Right atrium auricular region (tissue), 2 donors: ENCODE measurements at places on chromosomes 12 and 14.
A peak's percentile ranks its signal among the peaks of the same experiment; 100 is the strongest.

DNA sequence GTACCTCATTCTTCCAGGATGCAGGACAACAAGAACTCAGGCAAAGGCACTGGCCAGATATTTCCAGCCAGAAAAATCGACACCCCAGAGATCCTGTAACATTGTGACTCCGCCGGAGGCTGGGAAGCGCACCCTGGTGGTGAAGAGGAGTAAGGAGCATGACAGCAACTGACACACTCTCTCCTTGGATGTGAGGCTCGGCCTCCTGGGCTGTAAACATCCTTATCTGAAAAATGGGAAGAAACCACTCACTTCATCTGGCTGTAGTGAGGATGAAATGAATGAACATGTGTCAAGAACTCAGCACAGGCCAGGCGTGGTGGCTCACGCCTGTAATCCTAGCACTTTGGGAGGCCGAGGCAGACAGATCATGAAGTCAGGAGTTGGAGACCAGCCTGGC lies 27.5 kb downstream of the TCHP start:
- no peak for DNase-seq
- H3K27me3 ChIP-seq, result no peaks in the 10 kb centered on the region
- no peak overlapping the region for H3K4me3 ChIP-seq
- no peak overlapping the region for H3K27ac ChIP-seq
- H3K36me3 ChIP-seq, result peaks cover 35% of the 10 kb centered on the region

GRCh38 chr12:104571328-104571727 lies 114.6 kb downstream of the CHST11 start:
- no peak overlapping the region for H3K27ac ChIP-seq
- H3K4me3 ChIP-seq, result no peak overlapping the region
- peaks cover 9% of the 10 kb centered on the region for H3K4me1 ChIP-seq
- DNase-seq, result no peak

DNA sequence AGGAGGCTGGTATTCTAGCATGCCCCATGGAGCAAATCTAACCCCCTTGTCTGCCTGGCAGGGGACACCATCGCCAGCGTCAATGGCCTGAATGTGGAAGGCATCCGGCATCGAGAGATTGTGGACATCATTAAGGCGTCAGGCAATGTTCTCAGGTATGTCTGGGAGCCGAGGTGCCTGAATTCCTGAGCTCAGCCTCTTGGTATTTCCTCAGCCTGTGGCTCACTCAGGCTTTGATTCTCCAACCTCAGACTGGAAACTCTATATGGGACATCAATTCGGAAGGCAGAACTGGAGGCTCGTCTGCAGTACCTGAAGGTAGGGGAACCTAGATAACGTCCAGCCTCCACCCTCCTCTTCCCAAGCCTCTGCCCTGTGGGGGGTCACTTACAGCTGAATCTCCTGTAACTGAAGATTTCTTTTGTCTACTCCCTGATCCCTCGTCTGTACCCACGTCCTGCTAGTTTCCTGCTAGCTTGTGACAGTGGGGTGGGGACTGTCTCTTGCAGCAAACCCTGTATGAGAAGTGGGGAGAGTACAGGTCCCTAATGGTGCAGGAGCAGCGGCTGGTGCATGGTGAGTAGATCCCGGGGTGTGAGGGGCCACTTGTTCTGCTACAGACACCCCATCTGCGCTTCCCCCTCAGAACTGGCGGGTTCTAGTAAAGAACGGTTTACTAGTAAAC lies 7.0 kb downstream of the TAMALIN start:
- DNase-seq, result no peak
- H3K27me3 ChIP-seq, result no peaks in the 10 kb centered on the region
- peaks cover 29% of the 10 kb centered on the region for H3K4me1 ChIP-seq
- peaks cover 25% of the 10 kb centered on the region for H3K36me3 ChIP-seq

DNA sequence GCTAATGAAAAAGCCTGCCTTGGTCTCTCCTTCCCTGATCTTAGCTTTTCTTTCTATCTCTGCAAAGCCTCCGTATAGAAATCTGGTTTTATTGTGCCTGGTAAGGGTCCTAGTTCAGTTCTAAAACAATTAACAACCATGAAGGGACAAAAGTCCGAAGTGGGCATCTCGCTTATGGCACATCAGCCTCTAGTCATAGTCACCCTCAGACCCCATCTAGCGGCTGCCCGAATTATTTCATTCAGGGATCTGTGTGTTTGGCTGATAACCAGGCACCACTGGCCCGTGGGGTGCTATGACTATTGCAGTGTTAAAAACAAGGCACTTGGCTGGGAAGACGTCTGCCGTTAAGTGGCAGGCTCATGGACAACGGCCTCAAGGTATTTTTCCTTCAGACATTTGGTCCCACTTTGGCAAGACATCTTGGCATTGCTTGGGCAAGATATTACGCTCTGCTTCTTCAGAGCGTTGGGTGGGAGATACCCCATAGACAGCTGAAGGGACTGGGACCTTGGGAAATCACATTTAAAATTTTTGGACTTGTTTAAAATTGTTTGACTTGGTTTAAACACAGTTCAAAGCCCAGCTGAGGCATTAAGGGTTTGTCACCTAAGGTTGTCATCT lies 87.1 kb downstream of the SINHCAF start:
- no peak overlapping the region for H3K27ac ChIP-seq
- peak; percentile 79 for DNase-seq
- no peaks in the 10 kb centered on the region for H3K27me3 ChIP-seq
- no peaks in the 10 kb centered on the region for H3K4me1 ChIP-seq
- H3K36me3 ChIP-seq, result no peaks in the 10 kb centered on the region

DNA sequence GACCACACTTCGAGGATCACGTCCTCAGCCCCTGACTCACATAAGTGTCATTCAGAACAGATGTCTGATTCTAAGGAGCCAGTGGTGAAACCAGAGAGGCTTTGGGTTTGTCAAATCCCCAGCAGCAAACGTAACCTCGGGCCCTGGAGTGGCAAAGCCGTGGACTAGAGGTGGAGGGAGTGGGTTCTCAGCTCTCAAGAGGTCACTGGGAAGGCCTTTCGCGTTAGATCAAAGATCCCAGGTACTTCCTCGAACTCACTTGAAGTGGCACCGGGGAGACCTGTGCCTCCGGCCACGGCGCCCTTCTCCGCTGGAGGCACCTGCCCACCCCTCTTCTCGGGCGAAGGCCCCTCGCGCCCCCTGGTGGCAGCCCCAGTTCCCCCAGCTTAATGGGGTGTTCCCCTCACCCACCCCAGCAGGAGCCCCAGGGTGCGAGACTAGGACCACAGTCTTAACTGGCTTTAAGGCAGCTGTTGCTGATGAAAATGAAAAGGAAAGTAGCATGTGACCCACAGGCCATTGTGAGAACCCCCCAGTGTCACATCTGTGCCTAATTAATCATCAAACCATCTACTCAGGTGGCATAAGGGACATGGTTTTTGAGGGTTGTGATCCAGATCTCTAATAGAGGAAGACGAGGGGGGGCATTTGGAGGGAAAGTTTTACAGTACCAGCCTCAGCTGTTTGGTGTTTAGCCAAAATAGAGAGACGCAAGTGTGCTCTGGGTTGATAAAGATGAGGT lies 672 bp upstream of the ESR2 start:
- H3K27me3 ChIP-seq, result no peaks in the 10 kb centered on the region
- no peaks in the 10 kb centered on the region for H3K4me1 ChIP-seq
- no peak overlapping the region for H3K27ac ChIP-seq
- H3K4me3 ChIP-seq, result peak overlapping the region; percentile 39
- H3K36me3 ChIP-seq, result no peaks in the 10 kb centered on the region
- DNase-seq, result no peak

- no peaks in the 10 kb centered on the region for H3K36me3 ChIP-seq
- no peaks in the 10 kb centered on the region for H3K4me1 ChIP-seq
- H3K27me3 ChIP-seq, result no peaks in the 10 kb centered on the region
- no peak overlapping the region for H3K27ac ChIP-seq
- H3K4me3 ChIP-seq, result no peak overlapping the region
Observed at GRCh38 chr12:54463484-54463883, 9.9 kb downstream of the GTSF1 start.

- no peaks in the 10 kb centered on the region for H3K27me3 ChIP-seq
- H3K4me3 ChIP-seq, result no peak overlapping the region
- no peaks in the 10 kb centered on the region for H3K4me1 ChIP-seq
- no peak overlapping the region for H3K27ac ChIP-seq
- no peak for DNase-seq
Observed at GRCh38 chr12:46198913-46199312, 69.9 kb downstream of the SLC38A1 start.

- H3K27ac ChIP-seq, result no peak overlapping the region
- no peaks in the 10 kb centered on the region for H3K36me3 ChIP-seq
- no peak for DNase-seq
- H3K27me3 ChIP-seq, result no peaks in the 10 kb centered on the region
- H3K4me1 ChIP-seq, result no peaks in the 10 kb centered on the region
Observed at GRCh38 chr14:71395151-71395604, 487.9 kb downstream of the PCNX1 start.

GRCh38 chr12:30135776-30136175 lies 352.0 kb upstream of the TMTC1 start:
- H3K27me3 ChIP-seq, result no peaks in the 10 kb centered on the region
- no peak overlapping the region for H3K4me3 ChIP-seq
- H3K4me1 ChIP-seq, result no peaks in the 10 kb centered on the region
- no peak for DNase-seq

GRCh38 chr12:39412210-39412609 lies 30.7 kb downstream of the KIF21A start:
- H3K27ac ChIP-seq, result no peak overlapping the region
- H3K36me3 ChIP-seq, result peaks cover 10% of the 10 kb centered on the region
- H3K4me3 ChIP-seq, result no peak overlapping the region

- H3K36me3 ChIP-seq, result no peaks in the 10 kb centered on the region
- no peaks in the 10 kb centered on the region for H3K27me3 ChIP-seq
- H3K4me3 ChIP-seq, result no peak overlapping the region
Observed at GRCh38 chr12:67534681-67535080, 113.9 kb upstream of the DYRK2 start.
